ENCODE measurements at places on chromosomes 16 and 17.

DNA sequence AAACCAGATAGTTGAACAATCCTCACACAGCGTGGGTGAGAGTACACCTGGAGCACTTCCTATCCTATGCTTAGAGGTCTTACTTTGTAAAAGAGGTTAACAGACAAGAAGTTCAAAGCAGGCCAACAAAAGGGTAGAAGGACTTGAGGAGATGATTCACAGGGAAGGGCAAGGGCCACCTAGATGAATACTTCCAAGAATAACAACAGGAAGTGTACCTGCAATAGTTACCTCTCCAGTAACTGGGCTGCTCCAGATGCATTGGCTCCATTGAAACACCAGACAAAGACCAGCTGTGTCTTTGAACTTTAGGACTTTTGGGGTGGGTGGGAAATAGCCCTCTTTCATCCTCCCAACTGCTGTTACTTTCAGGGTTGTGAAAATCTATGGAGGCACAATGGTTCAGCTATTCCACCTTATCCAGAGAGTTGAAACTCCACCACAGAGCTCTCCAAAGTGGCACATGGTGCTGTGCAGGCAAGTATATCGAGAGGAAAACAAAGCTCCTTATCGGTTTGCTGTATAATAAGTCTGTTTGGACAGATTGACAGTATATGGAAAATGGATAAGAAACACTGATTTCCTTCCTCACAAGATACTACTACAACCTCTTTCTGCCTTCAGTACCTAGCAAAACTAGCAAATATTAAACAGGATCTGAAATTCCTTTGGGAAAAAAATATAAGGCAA is 22.7 kb downstream of the RNF43 start:
- DNase-seq, result no peak

DNA sequence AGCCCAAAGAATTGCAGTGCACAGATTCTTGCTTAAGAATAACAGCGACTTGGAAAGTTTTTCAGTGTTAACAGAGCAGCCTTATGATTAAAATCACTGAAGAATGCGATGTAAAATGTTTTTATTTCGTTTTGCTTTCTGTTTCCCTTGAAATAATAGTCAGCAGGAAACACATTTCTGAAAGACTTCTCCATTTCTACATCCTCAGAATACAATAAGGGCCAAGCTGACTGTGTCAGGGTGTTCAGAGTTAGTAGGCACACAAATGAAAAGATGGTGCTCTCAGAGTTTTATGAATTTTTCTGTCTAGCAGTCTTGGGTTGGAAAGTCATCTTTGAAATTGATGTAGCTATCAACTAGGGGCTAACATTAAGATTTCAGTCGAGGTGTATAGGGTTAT is 582.9 kb upstream of the RBFOX1 start:
- no peak for DNase-seq

GRCh38 chr17:32460054-32460453 is 15.7 kb downstream of the PSMD11 start:
- DNase-seq, result no peak

DNA sequence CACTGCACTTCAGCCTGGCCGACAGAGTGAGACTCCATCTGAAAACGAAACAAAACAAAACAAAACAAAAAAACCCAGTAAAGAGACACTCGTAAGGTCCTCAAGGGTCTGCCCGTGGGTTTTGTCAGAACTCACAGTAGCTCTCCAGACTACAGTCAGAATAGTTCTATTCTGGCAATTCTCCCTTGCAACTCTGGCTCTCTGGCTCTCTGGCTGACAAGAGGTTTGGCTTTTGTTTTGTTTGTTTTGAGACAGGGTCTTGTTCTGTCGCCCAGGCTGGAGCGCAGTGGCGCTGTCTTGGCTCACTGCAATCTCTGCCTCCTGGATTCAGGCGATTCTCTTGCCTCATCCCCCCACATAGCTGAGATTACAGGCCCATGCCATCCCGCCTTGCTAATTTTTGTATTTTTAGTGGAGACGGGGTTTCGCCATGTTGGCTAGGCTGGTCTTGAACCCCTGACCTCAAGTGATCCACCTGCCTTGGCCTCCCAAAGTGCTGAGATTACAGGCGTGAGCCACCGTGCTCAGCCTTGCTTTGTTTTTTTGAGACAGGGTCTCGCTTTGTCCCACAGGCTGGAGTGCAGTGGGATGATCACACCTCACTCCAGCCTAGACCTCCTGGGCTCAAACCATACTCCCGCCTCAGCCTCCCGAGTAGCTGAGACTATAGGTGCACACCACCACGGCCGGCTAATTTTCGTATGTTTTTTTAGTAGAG is 20.5 kb upstream of the CHP2 start:
- no peak for DNase-seq

GRCh38 chr17:67718325-67718941 is 697 bp downstream of the NOL11 start:
- peak; percentile 9 for DNase-seq

- DNase-seq, result no peak
Measured at GRCh38 chr17:70668276-70668937, 499.1 kb downstream of the KCNJ2 start.

DNA sequence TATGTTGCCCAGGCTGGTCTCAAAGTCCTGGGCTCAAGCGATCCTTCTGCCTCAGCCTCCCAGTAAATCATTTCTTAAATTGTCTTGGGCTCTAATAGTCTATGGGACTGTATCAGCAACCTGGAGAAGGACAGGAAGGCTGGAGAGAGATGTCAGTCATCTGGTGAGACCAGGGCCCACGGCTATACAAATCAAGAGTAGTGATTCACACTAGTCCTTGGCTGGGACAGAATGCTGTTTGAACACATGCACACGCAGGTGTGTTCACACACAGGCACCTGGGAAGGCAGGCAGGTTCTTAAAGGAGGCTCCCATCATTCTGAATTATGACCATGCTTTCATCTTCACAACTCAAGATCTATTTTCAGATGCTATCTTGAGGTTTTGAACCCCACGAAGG is 14.1 kb downstream of the NQO1 start:
- DNase-seq, result no peak

DNA sequence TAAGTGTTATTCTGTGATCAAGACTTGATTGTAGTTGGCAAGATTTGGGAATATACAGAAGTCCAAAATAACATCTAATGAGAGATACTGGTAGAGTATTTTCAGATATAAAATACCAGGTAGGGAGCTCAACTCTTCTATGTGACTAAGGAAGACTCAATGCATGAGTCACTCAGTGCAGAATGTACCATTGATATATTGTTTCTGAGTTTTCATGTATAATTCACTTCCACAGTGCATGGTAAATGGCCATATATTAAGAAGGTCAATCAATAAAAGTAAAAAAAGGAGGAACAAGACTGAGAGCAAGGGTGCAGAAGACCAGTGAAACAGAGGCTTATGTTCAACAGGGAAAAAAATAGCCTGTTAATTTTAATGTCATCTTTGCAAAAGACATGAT is 1387.9 kb downstream of the CDH8 start:
- DNase-seq, result no peak

DNA sequence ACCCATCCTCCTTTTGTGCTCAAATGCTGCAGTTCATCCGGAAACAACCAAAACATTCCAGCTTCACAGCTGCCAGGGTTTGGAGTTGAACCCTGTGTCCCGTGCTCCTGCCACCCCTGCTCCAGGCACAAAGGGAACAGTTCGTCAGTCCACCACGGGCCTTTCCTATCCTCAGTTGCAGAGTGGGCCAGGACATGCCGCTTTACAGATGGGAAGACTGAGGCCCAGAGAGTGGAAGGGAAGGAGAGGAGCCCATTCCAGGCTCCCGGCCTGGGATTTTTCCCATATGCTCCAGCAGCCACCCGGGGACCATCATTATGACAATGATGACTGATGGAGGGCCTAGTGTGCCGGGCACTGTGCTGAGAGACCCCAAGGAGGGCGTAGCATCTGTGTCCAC is 27.6 kb downstream of the RAI1 start:
- no peak for DNase-seq

DNA sequence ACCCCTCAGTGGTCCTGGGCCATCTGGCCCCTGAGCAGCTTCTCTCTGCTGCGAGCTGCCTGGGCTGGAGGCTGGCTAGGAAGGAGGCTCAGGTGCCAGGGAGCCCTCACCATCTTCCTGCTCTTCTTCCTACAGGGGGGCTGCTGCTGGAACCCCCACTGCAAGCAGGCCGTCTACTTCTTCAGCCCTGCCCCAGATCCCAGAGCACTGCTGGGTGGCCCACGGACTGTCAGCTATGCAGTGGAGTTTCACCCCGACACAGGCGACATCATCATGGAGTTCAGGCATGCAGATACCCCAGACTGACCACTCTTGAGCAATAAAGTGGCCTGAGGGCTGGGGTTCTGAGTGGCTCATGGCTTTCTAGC is 46.1 kb downstream of the PRMT7 start:
- DNase-seq, result no peak

DNA sequence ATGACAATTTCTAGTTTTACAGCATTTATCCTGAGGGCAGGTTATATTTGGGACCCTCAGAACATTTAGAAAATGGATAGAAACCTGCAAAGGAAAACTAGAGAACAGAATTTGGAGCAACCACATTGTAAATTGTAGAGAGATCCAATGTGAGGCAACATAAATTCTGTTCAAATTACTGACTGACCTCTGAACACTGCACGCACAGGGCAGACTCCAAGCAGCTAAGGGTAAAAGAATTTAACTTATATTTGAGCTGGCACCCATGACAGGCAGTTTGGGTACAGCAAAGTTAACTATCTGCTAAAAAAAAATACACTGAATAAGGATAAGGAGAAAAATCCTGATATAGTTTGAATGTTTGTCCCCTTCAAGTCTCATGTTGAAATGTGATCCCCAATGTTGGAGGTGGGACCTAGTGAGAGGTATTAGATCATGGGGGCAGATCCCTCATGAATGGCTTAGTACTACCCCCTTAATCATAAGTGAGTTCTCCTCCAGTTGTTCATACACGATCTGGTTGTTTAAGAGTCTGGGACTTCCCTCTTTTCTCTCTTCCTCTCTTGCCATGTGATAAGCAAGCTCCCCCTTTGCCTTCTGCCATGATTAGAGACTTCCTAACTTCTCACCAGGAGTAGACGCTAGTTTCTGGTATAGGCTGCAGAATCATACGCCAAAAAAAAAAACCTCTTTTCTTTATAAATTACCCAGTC is 75.7 kb downstream of the FBXL20 start:
- DNase-seq, result no peak

DNA sequence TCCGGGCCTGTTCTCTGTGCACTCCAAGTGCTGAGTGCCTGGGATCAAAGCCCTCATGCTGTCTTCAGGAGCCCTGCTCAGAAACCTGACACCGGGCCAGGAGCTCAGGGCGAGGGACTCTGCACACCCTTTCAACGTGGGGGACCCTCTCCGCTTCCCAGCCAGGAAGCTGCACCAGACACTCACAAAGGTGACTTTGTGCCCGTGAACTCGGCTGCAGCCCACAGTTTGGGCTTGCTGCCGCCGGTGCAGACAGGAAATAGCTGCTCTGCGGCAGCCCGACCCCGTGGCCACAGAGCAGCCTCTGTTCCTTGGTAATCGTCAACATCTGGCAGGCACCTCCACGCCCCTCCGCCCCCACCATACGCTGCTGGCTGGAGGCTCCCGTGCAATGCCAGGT is 93.4 kb upstream of the METRNL start:
- peak; percentile 26 for DNase-seq

All from activated CD4-positive, alpha-beta T cell treated with anti-CD3 and anti-CD28 coated beads for 24 hours (primary cell).